ENCODE measurements at places on chromosomes 11 and 22. TPM values are rescaled to one million over a fixed set of nuclear protein-coding genes. Genes with fewer than 3 reads are reported as not detected.

The WNT7B gene
- total RNA-seq: 140 TPM

The CHRM4 gene
- total RNA-seq: 1.0 TPM

The RNF26 gene
- total RNA-seq: 44.8 TPM

The FOSL1 gene
- total RNA-seq: 176 TPM

The ADAMTS8 gene
- total RNA-seq: 0.69 TPM

The OR10A3 gene
- total RNA-seq: not detected

The KRTAP5-11 gene
- not detected for total RNA-seq

The CHKB gene
- total RNA-seq: 13.0 TPM

The OR52N4 gene
- total RNA-seq: not detected

The BDNF gene
- 9.3 TPM for total RNA-seq

The OR8A1 gene
- total RNA-seq: not detected

The OR6T1 gene
- not detected for total RNA-seq

The AQP11 gene
- total RNA-seq: 2.3 TPM

The SYCE3 gene
- total RNA-seq: 0.34 TPM

The TBRG1 gene
- total RNA-seq: 17.3 TPM

The ZDHHC5 gene
- total RNA-seq: 79.2 TPM

The RASSF10 gene
- total RNA-seq: 10.7 TPM

The APOL6 gene
- 2.3 TPM for total RNA-seq

The ANKRD42 gene
- total RNA-seq: 9.5 TPM

The GDPD5 gene
- 13.1 TPM for total RNA-seq

The PATE4 gene
- total RNA-seq: not detected

The PIH1D2 gene
- 0.58 TPM for total RNA-seq

The OR8B2 gene
- total RNA-seq: not detected

The OR51I1 gene
- not detected for total RNA-seq

The GNAZ gene
- 2.2 TPM for total RNA-seq

The FGF3 gene
- not detected for total RNA-seq

The DBX1 gene
- not detected for total RNA-seq

The GRAP2 gene
- not detected for total RNA-seq

The TSSK2 gene
- not detected for total RNA-seq

The LINC01488 gene
- total RNA-seq: not detected

The LMO1 gene
- 2.9 TPM for total RNA-seq

The SPDYC gene
- not detected for total RNA-seq
